Kidney epithelial cell (primary cell): ENCODE measurements at places on chromosomes 5 and 9. TPM values are rescaled to one million over a fixed set of nuclear protein-coding genes. Genes with fewer than 3 reads are reported as not detected.

DNA sequence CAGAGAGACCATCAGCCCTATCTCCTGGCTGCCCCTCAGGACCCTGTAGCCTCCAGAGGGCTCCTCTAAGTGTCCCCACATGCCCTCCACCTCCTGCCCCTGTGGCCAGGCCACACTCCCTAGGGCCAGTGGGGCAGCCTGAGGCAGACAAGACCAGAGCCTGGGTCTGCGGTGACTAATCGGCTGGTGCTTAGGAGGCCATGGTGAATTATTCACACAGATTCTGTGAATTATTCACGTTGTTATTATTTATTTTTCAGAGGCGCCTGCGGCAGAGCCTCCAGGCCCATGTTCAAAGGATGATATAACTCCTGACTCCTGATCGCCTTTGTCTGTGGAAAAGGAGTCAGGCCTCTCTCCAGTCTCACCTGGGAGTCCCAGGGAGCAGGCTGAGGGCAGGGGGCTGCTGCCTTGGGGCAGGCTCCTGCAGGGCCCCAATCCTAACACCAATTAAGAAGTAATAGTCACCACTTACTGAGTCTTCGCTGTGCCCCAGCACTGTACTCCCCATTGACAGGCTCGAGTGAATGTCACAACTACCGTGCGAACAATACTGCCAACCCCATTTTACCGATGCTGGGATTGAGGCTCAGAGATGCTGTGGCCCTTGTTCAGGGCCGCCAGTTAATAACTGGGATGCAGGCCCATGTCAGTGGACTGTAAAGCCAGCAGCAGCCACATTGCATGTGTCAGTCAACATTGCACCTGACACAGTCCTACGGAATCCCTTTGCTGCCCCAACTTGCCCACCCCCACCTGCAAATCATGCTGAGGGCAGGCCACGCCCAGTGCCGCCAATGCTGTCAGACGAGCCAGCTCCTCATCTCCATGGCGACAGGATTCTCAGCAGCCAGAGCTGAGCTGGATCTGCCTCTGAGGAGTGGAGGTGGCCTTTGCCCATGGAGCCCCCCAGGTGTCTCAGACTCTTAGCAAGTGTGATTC, 94.9 kb downstream of the PCDH1 start:
- DNase-seq: peak; percentile 62

- no peak for DNase-seq
Measured at GRCh38 chr9:79574136-79574535, 2.4 kb downstream of the TLE4 start.

GRCh38 chr5:92206681-92207080, 823.6 kb upstream of the ARRDC3 start:
- no peak for DNase-seq

The KCNV2 gene
- not detected in 2 replicates for total RNA-seq

The PHYKPL gene
- total RNA-seq: 18.7 and 22.7 TPM in 2 replicates
